ENCODE measurements at places on chromosomes 3 and 15. TPM values are rescaled to one million over a fixed set of nuclear protein-coding genes. Genes with fewer than 3 reads are reported as not detected.

DNA sequence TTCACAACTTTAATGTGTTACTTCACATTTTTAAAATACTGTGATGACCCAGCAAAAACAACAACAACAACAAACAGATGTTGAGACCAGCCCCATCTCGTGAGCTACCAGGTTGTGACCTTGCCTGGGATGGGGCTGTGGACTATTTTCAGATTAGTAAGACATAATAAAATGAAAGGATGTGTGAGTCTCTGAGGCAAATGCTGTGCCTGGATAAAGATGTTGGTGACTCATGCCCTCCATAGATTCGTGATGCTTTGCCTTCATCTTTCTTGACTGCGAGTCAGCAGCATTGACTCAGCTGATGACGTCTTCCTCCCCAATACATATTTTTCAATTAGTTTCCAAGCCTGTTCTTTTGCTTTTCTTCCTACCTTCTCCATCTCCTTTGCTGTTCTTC lies 453.0 kb upstream of the CFAP20DC start:
- no peak for DNase-seq

DNA sequence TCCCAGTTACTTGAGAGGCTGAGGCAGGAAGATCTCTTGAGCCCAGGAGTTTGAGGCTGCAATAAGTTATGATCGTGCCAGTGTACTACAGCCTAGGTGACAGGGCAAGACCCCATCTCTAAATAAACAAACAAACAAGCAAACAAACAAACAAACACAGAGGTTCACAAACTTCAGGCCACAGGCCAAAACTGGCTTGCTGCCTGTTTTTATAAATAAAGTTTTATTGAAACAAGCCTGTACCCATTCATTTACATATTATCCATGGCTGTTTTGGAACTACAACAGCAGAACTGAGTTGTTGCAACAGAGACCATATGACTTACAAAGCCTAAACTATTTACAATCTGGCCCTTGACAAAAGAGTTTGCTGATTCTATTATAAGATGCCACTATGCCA lies 6.5 kb downstream of the DYNC1LI1 start:
- DNase-seq, result no peak

Gene TMOD2
- 1.7 TPM for total RNA-seq

DNA sequence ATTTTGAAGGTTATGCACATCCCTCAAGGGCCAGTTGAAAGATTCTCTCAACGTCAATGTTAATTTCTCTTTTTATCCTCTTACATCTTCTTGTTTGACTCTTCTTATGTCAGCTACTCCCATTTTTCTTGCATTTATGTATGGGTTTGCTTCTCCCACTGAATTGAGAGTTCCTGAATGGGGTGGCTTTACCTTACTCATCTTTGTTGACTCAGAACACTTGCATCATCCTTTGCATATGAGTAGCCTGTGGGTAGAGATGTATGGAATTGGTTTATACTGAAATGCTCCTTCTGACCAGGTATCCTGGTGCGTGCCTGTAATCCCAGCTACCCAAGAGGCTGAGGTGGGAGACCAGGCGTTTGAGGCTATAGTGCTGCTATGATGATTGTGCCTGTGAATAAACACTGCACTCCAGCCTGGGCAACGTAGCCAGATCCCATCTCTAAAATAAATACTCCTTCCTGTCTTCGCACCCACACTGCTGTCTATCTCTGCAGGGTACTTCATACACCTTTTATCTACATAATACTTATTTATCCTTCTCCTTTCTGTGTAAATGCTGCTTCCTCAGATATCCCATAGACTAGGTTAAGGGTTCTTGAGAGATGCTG lies 123.6 kb upstream of the DPH6 start:
- DNase-seq, result no peak

DNA sequence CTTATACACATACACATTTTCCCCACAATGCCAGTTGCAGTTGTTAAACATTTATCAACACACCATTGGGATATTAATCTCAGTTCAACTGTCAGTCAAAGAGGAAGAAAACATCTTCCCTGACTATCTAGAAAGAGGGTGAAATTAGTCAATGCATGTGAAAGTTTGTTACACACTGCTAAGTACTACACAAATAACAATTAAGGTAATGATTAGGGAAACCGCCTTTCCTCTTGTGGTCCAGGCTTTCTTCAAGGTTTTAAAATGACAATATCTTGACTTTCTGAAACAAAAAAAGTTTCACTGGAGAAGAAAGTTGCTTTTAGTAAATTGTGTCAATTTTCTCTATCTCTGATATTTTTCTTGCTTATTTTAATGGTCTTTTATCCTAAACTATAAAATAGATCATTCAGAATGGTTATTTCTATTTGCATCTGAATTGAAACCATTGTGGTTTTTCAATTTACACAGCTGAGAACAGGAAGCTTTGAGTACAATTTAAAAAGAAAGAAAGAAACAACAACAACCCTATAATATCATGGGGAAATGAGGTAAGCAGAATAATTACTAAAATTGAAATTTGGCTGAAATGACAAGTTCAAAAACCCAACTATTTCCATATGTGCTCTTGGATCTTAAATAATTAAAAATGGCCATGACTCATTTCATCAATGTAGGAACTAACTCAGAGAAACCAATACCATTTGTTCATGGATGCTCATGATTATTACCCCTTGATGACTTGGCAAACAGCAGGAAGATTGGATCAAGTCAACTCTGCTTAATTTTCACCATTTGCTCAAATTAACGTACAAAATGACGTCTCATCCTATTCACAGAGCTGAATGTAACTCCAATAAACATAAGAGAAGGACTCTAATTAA lies 31.7 kb downstream of the GPR149 start:
- no peak for DNase-seq

Gene TRH
- not detected for total RNA-seq

Gene KIF15
- 12.2 TPM for total RNA-seq

DNA sequence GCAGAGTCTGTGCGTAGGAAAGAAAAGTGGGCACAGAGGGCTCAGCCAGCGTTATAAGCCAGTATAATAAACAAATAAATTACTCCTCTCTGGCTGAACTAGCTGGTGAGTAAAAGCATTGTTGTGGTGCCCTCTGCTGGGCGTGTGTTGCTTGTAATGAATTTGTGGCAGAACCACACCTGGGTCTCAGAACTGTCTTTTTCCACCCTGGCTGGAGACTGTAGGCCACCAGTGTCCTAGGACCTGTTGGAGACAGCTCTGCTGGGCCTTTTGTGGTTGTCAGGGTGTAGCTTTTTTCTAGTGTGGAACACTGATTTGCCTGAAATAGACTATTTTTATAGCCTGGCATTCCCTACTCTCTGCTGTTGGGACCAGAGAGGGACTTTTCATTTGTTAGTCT lies 130.5 kb upstream of the EIF1B start:
- DNase-seq, result peak; percentile 36

- DNase-seq, result no peak
Measured at GRCh38 chr3:194685065-194685717, 492 bp upstream of the FAM43A start.
